ENCODE measurements at places on chromosomes 1 and 21. TPM values are rescaled to one million over a fixed set of nuclear protein-coding genes. Genes with fewer than 3 reads are reported as not detected.

DNM3 gene
- 0.68 TPM for total RNA-seq

DYNLT4 gene
- not detected for total RNA-seq

GRCh38 chr1:109863667-109864046 is 47.0 kb upstream of the CSF1 start:
- DNase-seq: no peak

DNA sequence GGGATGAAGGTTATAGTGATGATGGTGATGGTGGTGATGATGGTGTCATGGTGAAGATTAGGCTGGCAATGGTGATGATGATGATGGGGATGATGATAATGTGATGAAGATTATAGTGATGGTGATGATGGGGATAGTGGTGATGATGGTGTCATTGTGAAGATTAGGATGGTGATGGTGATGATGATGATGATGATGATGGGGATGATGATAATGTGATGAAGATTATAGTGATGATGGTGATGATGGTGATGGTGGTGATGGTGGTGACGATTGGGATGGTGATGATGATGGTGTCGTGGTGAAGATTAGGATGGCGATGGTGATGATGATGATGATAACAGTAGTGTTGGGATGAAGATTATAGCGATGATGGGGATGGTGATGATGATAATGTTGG is 285.1 kb upstream of the AJAP1 start:
- no peak for DNase-seq

DNA sequence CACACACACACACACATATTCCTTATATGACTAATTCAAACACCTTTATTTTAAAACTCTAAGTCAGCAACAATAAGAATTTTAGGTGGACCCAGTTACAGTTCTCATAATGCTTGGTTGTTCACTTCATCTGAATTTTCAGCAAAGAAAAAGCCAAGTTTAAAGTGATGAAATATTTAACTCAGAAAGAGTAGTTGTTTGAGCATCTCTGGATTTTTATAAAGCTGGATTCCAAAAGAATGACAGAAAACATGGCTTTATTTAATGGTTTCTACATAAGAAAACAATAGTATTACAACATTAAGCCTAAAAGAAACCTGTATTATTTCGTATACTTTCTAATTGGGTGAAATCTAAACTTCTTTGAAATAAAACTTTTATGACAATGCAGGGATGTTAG is 54.2 kb upstream of the ADAMTS5 start:
- DNase-seq: no peak

DNA sequence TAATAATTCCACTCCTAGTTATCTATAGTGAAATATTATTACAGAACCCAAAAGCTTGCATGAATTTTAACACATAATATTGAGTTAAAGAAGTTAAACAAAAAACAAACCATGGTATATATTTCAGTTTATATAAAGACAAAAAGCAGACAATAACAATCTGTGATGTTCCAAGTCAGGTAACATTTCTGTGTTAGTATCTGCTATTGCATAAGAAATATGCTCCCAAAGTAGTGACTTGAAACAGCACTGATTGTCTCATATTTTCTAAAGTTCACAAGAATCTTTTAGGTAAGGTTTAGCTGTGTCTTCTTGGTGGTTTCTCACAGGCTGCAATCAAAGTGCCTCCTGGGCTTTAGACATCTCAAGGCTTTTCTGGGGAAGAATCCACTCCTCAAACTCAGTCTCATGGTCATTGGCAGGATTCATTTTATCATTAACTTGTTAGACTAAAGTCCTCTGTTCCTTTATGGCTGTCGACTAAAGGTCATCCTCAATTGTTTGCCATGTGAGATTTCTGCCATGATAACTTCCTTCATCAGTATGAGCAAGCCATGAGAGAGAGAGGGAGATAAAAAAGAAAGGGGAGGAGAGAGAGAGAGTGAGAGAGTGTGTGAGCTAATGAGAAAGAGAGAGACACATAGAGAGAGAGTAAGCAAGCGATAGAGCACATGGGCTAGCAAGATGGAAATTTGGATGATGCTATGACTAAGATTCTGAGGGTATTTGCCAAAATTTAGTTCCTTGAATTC is 19.9 kb downstream of the GBP1 start:
- DNase-seq: no peak
